Kasumi-1 (cell line): ENCODE measurements at places on chromosomes 3 and 15.

DNA sequence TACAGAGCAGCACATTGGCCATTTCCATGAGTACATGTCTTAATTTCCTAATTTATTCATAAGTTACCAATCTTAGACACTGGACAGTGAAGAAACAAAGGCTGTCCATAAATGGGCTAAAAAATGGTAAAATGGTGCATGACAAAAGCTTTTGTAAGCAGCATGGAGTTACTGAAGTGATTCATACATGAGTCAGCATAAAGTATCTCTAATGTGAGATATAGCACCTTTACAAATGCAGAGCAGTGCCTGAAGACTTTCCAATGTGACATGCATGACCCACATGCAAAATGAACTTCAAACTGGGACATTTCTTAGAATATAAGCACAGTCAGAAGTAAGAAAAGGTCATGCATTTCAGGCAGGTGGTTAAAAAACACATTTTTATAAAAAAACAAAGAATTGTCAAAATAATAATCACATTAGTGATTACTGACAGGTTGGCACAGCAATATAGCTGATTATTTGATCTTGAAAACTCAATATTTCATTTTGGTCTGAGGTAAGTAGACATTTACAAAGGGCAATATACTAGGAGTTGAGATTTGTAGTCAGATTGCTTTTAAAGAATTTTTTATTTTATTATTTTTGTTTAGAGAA lies 299.3 kb downstream of the PLCL2 start:
- DNase-seq: no peak

GRCh38 chr3:167450195-167450594 lies 23.6 kb downstream of the SERPINI2 start:
- no peak for DNase-seq

DNA sequence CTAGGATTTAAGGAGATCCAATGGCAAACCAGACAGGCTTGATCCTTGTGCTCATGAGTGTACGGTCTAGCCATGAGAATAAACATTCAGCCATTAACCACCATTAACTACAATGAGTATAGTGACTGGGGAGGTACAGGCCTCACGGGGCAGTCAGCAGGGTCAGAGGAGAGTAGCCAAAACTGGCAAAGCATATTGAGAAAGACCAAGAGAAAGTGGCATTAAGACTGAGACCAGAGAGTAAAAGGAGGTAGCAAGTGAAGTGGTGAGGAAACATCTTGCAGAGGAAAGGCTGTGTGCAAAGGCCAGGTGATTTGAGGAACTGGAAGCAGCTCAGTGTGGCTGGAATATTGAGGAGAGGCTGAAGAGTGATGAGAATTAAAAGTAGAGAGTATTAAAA lies 407.2 kb upstream of the LMCD1 start:
- peak; percentile 21 for DNase-seq

DNA sequence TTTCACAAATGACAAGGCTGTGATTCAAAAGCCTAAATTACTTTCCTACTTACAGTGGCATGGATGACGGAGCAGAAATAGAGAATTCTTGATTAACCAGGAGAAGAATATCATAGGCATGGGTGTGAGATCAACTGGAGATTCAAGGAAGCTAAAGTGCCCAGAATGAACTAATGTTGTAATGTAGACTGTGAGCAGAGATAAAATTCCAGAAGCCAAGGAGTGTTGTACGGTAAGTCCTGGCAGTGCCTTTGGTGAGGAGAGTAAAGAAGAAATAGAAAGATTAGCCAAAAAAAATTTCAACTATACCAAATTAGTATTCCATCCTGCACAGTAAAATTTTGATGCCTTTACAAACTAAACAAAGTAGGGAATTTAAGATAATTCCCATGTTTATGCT lies 75.9 kb downstream of the ZBTB20 start:
- DNase-seq: no peak

DNA sequence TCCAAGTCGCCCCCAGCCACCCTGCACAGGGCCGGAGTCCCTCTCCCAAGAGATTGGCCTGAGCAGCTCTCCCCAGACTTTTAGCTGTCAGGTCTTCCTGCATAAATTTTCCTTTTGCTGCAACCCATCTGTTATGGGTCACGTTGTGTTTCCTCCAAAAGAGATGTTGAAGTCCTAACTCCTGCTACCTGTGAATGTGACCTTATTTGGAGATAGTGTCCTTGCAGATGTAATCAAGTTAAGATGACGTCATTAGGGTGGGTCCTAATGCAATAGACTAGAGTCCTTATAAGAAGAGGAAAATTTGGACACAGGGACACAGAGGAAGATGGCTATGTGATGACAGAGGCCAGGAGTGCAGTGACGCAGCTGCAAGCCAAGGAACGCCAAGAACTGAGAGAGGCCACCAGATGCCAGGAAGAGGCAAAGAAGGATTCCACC lies 13.2 kb upstream of the SLC6A6 start:
- no peak for DNase-seq

- peak; percentile 91 for DNase-seq
These were observed at the start of gene MCTP2 for GRCh38 chr15:94230883-94231722. Gene MCTP2, plus strand, starts transcription at chr15:94231561. Its CDS starts 66,705 bp downstream, at chr15:94298266.

- DNase-seq: no peak
These were observed 110.3 kb upstream of the TMEM108 start for GRCh38 chr3:132927896-132928295.

- no peak for DNase-seq
These were observed 35.5 kb downstream of the TMEM212 start for GRCh38 chr3:171878461-171879225.

- no peak for DNase-seq
These were observed 127.4 kb downstream of the ST8SIA2 start for GRCh38 chr15:92520914-92521623.

GRCh38 chr3:186067360-186068242 lies 41.3 kb downstream of the ETV5 start:
- DNase-seq: no peak

DNA sequence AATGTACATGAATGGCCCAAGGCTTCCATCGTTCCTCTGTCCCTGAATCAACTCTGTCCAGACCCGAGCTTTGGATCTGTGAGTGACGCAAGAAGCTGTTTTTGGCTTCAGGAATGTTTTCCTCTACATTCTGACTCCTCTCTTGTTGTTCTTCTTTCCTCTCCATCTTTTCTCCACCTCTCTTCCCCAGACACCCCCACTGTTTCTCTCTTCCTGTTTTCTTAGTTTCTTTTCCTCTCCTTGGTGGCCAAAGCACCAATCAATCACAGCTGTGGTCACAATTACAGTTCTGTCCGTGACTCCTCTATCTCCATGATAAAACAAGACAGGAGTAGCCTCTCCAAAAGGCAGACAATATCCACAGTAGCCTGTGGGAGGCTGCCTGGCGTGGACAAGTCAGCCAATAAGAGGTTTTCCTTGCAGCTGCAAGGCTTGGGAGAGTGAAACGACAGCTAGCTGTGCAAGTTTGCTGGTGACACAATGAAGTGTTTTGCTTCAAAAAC lies 4.9 kb upstream of the TMEM212 start:
- no peak for DNase-seq

- no peak for DNase-seq
These were observed 272.2 kb upstream of the CHRNA7 start for GRCh38 chr15:31758126-31758525.

DNA sequence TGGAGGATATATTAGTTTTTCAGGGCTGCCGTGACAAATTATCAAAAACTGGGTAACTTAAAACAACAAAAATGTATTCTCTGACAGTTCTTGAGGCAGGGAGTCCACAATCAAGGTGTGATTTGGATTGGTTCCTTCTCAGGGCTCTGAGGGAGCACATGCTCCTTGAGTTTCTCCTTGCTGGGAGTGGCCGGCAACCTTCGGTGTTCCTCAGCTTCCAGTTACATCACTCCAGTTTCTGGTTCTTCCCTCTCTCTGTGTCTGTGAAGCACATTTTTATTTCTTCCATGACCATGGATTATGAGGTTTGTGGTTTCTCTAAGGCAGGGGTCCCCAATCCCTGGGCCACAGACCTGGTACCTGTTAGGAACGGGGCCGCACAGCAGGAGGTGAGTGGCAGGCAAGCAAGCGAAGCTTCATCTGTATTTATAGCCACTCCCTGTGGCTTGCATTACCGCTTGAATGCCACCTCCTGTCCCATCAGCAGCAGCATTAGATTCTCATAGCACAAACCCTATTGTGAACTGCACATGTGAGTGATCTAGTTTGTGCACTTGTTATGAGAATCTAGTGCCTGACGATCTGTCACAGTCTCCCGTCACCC lies 24.3 kb downstream of the LRRC28 start:
- no peak for DNase-seq

GRCh38 chr3:142904639-142905436 lies 16.0 kb upstream of the PCOLCE2 start:
- peak; percentile 29 for DNase-seq

DNA sequence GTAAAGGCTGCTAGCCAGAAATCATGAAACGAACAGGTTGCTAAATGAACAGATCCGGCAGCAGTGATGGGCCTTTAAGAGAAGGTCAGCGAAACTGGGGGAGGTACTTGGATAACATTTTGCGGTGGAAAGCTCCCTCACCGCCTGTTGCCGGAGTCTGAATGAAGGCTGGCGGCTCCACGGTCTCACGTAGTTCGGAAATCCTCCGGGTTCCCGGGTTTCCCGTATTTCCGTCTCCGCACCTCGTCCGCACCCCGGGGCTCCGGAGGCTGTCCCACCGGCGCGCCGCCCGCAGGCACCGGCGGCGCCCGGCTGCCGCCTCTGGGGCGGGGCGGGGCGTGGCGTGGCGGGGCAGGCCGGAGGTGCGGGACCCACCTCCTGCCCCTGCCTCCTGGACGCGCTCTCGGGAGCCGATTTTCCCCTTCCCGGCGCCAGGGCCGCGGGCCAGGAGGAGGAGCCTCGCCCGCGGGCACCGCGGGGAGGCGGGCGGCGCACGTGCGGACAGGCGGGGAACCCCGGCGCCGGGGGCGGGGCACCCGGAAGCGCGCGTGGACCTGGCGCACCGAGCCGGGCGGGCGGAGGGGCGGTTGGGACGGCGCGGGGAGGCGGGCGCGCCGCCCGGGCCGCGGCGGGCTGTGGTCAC lies at the start of gene ZDHHC23:
TSS of gene ZDHHC23 (plus strand) at position 642 of the 643 bp plus-strand sequence. CDS start 790 bp downstream, outside the sequence.
- peak; percentile 55 for DNase-seq

DNA sequence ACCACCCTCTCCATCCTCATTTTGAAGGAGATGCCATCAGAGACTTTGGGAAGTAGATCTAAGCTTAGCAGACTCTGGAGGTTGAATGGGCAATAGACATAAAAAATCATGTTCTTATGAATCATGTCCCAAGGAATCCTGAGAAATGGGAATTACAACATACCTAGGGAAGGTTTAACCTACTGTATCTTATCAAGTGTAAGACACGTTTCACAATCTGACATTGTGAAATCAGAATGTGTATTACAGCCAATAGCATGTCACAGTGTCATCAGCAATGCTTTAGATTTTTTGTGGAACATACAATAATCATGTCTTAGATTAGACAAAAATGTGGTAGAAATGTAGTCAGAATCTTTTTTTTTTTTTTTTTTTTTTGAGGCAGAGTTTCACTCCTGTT lies 332.4 kb upstream of the TLE3 start:
- no peak for DNase-seq

GRCh38 chr3:89138048-89138447 lies 30.6 kb downstream of the EPHA3 start:
- no peak for DNase-seq

DNA sequence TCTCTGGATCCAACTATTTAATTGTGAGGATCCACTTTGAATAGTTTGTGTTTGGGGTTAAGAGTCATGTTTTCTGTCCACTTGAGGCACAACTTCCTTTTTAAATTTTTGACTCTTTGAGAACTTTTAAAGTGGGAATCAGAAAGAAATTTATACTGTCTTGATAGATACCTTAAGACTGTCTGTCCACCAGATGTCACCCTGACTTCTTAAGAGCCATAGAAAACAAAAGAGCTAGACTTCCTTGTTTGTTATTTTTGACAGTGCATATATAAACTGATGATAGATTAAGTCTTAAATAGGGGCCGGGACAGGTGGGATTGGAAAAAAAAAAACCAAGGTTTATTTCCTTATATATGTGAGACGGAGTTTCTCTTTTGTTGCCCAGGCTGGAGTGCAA lies 52.1 kb upstream of the WDR72 start:
- peak; percentile 54 for DNase-seq

GRCh38 chr3:13134879-13135206 lies 61.6 kb upstream of the IQSEC1 start:
- DNase-seq: no peak

DNA sequence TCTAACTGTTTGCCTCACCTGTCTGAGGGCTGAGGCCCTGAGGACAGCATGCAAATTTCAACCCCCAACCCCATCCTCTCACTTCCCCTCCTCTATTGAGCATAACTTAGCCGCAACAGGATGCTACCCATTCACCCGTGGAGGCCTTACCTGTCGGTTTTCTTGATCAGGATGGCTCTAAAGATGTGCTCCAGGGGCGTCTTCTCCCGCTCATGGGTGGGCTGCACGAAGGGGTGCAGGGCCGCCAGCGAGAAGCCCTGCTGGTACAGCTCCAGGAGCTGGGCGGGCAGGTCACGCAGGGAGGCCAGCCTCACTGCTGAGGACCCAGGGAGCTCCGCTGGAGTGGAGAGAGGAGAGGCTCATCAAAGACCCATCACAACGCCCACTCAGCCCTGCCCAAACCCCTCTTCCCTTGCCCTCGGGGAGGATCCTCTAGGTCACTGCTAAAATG lies 79.8 kb downstream of the RFTN1 start:
- DNase-seq: no peak

DNA sequence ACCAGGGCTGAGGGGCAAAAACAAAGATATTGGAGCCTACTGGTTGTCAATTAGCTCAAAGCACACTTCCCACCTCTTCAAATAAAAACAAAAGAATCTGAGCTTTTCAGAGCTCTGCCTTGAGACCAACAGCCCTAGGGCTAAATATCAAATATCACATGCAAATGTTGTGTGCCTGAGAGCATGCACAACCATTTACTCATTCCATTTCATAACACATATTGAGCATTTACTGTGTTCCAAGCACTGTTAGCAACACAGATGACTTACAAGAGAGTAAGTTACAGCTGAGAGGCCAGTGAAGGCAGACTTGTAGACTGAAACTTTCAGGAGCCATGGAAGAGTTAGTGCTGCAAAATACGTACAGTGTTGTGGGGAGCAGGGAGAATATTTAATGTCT lies 222.4 kb downstream of the CPNE4 start:
- DNase-seq: no peak
